ENCODE measurements at places on chromosomes 7 and 10. TPM values are rescaled to one million over a fixed set of nuclear protein-coding genes. Genes with fewer than 3 reads are reported as not detected.
A peak's percentile ranks its signal among the peaks of the same experiment; 100 is the strongest.

DNA sequence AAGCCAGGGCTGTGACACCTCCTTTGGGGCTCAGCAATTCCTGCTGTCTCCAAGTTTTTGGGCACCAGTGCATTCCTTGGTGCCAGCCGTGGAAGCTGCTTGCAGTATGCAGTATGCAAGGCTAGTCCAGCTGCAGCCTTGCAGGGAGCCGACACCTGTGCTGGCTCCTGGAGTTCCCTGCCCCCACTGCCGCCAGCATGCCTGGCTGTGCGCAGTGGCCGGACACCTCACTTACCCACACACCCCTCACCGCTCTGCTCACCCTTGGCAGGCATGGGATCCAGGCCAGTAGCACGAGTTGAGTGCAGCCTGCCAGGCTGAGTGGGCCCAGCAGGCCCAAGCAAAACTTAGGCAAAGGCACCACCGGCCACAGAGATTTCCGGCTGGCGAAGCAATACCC is 77.4 kb downstream of the SAMD9 start:
- no peak for DNase-seq
- H3K4me3 ChIP-seq, result no peak overlapping the region
- H3K4me1 ChIP-seq, result no peaks in the 10 kb centered on the region
- H3K27me3 ChIP-seq, result no peaks in the 10 kb centered on the region
- H3K27ac ChIP-seq, result no peak overlapping the region

DNA sequence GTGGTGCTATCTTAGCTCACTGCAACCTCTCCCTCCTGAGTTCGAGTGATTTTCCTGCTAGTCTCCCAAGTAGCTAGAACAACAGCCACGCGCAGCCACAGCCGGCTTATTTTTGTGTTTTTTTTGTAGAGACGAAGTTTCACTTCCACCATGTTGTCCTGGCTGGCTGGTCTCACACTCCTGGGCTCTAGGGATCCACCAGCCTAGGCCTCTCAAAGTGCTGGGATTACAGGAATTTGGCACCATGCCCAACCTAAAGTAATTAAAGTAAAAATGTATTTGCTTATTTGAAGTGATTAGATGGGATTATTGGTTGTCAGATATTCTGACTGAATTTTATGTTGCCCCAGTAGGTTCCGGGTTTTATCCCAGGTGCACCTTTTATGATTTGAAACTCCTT is 22.7 kb downstream of the LUC7L2 start:
- no peak overlapping the region for H3K27ac ChIP-seq
- peaks cover 94% of the 10 kb centered on the region for H3K36me3 ChIP-seq
- H3K4me3 ChIP-seq, result no peak overlapping the region
- H3K4me1 ChIP-seq, result no peaks in the 10 kb centered on the region

- no peaks in the 10 kb centered on the region for H3K4me1 ChIP-seq
- H3K27ac ChIP-seq, result no peak overlapping the region
- H3K27me3 ChIP-seq, result no peaks in the 10 kb centered on the region
- no peaks in the 10 kb centered on the region for H3K36me3 ChIP-seq
Observed at GRCh38 chr7:148290538-148290937, 300.0 kb upstream of the C7orf33 start.

- H3K4me3 ChIP-seq, result no peak overlapping the region
- H3K4me1 ChIP-seq, result no peaks in the 10 kb centered on the region
- no peaks in the 10 kb centered on the region for H3K27me3 ChIP-seq
Observed at GRCh38 chr10:17144757-17145156, 15.1 kb upstream of the CUBN start.

- no peak for DNase-seq
- H3K27ac ChIP-seq, result no peak overlapping the region
- no peaks in the 10 kb centered on the region for H3K36me3 ChIP-seq
- H3K4me1 ChIP-seq, result no peaks in the 10 kb centered on the region
Observed at GRCh38 chr7:147569116-147569913, 1021.3 kb upstream of the C7orf33 start.

- H3K27ac ChIP-seq, result peak overlapping the region; percentile 99
- no peaks in the 10 kb centered on the region for H3K27me3 ChIP-seq
- DNase-seq, result no peak
- peaks cover 23% of the 10 kb centered on the region for H3K4me1 ChIP-seq
Observed at GRCh38 chr10:68957654-68958053, 1.7 kb downstream of the DDX21 start.

GRCh38 chr7:116802746-116803152 is 59.6 kb upstream of the CAPZA2 start:
- DNase-seq, result no peak
- peak overlapping the region; percentile 86 for H3K27ac ChIP-seq
- H3K36me3 ChIP-seq, result peaks cover 3% of the 10 kb centered on the region
- no peaks in the 10 kb centered on the region for H3K27me3 ChIP-seq

DNA sequence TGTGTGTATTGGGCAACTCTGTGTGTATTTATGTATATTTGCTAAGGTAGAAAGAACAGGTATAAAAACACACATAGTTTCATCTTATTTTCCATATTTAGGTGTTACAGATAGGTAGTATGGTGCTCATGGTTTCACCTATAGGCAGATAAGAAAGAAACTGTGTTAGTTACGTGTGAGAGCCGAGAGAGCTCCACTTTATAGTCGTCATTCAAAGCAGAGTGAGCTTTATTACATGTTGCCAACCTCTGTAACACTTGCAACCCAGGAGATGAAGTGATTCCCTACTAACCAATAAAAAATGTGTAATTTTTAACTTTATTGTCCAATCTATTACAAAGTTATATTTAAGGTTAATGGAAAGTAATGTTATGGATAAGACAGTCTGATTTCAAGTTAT is 121.3 kb downstream of the AGMO start:
- no peaks in the 10 kb centered on the region for H3K4me1 ChIP-seq
- no peak overlapping the region for H3K4me3 ChIP-seq
- no peaks in the 10 kb centered on the region for H3K36me3 ChIP-seq

GRCh38 chr10:115903207-115903606 is 369.8 kb downstream of the GFRA1 start:
- H3K27ac ChIP-seq, result no peak overlapping the region
- no peak overlapping the region for H3K4me3 ChIP-seq
- no peaks in the 10 kb centered on the region for H3K36me3 ChIP-seq
- no peaks in the 10 kb centered on the region for H3K4me1 ChIP-seq
- H3K27me3 ChIP-seq, result no peaks in the 10 kb centered on the region
- no peak for DNase-seq

DNA sequence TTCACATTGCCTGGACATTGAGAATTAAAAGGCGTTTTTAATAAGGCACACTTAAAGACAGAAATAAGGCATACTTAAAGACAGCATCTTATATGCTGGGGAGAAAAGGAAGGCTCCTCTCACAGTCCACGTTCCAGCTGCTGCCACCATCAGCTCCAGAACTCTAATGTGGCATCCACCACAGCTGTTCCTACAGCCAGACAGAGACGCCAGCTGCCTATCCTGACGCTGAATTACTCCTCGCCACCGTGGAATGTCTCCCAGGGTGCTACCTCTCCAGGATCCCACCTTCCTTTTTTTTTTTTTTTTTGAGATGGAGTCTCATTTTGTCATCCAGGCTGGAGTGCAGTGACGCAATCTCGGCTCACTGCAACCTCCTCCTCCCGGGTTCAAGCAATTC is 30.8 kb downstream of the SLC37A3 start:
- no peaks in the 10 kb centered on the region for H3K4me1 ChIP-seq
- H3K36me3 ChIP-seq, result peaks cover 29% of the 10 kb centered on the region
- H3K27ac ChIP-seq, result no peak overlapping the region
- H3K4me3 ChIP-seq, result no peak overlapping the region

GRCh38 chr10:131889755-131890154 is 11.1 kb upstream of the PPP2R2D start:
- H3K27me3 ChIP-seq, result no peaks in the 10 kb centered on the region
- no peak overlapping the region for H3K27ac ChIP-seq
- DNase-seq, result no peak
- no peaks in the 10 kb centered on the region for H3K4me1 ChIP-seq
- no peak overlapping the region for H3K4me3 ChIP-seq

DNA sequence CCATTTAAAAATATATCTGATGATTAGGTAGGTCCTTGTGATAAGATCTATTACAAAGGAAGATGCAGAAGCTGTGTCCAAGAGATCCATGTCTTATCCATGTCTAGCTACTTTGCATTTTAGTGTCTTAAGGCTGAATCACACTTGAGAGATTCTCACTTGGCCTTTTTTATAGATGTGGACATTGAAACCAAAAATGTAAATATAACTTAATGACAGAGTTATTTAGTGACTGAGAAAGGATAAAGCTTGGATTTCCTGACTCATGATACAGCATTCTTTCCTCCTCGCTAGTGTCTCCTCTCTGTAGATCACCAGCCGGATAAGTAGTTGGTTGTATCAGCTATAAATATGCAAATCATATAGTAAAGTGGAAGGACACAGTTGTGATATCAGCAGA is 23.3 kb downstream of the INHBA start:
- no peak overlapping the region for H3K4me3 ChIP-seq
- no peaks in the 10 kb centered on the region for H3K4me1 ChIP-seq

DNA sequence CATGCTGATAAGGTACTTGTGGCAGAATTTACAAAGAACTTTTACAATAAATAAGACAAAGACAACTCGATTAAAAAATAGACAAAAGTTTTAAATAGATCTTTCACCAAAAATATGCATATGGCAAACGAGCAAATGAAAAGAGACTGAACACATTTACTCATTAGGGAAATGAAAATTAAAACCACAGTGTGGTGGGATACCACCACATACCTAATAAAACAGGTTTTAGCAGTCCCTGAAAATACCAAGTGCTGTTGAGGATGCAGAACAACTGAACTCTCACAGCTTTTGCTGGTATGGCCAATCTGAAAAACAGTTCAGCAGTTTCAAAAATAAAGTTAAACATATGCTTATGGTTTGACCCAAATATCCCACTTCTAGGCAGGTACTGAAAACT is 205.4 kb upstream of the ADO start:
- H3K27ac ChIP-seq, result no peak overlapping the region
- H3K27me3 ChIP-seq, result no peaks in the 10 kb centered on the region
- no peaks in the 10 kb centered on the region for H3K4me1 ChIP-seq

DNA sequence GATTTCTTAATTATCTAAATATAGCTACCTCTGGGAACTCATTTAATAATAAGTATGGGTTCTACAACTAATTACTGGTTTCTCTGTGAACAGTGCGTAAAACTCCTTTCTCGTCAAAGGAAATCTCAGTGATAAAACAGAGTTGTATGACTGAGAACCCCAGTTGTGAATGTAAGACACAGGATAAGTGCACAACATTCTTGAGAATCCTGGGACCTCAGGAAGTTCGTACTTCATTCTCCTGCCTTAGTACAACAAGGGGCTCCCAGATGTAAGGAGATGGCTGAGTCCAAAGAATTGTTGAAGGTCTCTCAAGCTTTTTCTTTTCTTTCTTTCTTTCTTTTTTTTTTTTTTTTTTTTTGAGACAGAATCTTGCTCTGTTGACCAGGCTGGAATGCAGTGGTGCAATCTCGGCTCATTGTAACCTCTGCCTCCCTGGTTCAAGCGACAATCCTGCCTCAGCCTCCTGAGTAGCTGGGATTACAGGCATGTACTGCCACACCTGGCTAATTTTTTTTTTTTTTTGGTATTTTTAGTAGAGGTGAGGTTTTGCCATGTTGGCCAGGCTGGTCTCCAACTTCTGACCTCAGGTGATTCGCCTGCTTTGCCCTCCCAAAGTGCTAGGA is 12.5 kb downstream of the DENND10 start:
- H3K4me1 ChIP-seq, result peaks cover 22% of the 10 kb centered on the region
- no peak overlapping the region for H3K4me3 ChIP-seq
- H3K27ac ChIP-seq, result no peak overlapping the region
- peaks cover 67% of the 10 kb centered on the region for H3K36me3 ChIP-seq
- H3K27me3 ChIP-seq, result no peaks in the 10 kb centered on the region

GRCh38 chr7:141649137-141649864 is 52.7 kb downstream of the DENND11 start:
- H3K4me1 ChIP-seq, result peaks cover 18% of the 10 kb centered on the region
- no peak overlapping the region for H3K4me3 ChIP-seq
- H3K27ac ChIP-seq, result peak overlapping the region; percentile 27
- no peaks in the 10 kb centered on the region for H3K36me3 ChIP-seq
- H3K27me3 ChIP-seq, result no peaks in the 10 kb centered on the region
- no peak for DNase-seq

DNA sequence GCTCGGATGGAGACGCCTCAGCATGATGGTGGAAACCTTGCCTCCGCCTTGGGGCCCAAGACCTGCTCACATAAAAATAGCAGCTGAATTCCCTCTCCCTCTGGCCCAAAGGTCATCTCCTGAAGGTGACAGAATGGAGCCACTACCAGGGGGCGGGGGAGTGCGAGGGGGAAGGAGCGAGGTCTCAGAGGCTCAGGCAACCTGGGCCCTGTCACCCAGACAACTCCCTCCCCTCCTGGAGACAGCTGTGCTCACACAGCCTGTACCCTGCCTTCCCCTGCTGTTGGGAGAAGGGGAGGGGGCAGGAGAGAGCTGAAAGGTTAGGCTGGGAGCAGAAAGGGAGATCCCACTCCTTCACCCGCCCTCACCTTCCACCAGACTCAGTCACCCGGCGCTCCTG is 173.0 kb upstream of the RHEB start:
- H3K36me3 ChIP-seq, result no peaks in the 10 kb centered on the region
- no peaks in the 10 kb centered on the region for H3K27me3 ChIP-seq
- H3K4me3 ChIP-seq, result no peak overlapping the region
- no peak overlapping the region for H3K27ac ChIP-seq

DNA sequence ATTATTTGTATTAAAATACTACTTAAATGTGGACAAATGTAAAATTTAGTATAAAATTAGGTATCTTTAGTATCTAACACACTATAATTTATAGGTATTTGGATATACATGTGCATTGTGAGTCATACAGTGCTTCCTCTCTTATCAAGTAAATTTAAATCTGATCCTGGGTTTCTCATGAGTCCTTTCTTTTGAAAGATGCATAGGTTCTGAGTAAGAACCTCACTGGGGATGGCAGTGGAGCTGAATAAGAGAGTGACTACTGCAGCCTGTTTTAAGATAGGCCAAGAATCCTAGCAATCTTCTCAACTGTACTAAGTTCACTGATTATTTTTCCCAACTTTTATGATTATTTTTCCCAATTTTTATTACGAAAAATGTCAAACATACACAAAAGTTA is 16.2 kb downstream of the CEP55 start:
- H3K4me3 ChIP-seq, result no peak overlapping the region
- no peaks in the 10 kb centered on the region for H3K4me1 ChIP-seq
- no peaks in the 10 kb centered on the region for H3K27me3 ChIP-seq
- no peak overlapping the region for H3K27ac ChIP-seq

DNA sequence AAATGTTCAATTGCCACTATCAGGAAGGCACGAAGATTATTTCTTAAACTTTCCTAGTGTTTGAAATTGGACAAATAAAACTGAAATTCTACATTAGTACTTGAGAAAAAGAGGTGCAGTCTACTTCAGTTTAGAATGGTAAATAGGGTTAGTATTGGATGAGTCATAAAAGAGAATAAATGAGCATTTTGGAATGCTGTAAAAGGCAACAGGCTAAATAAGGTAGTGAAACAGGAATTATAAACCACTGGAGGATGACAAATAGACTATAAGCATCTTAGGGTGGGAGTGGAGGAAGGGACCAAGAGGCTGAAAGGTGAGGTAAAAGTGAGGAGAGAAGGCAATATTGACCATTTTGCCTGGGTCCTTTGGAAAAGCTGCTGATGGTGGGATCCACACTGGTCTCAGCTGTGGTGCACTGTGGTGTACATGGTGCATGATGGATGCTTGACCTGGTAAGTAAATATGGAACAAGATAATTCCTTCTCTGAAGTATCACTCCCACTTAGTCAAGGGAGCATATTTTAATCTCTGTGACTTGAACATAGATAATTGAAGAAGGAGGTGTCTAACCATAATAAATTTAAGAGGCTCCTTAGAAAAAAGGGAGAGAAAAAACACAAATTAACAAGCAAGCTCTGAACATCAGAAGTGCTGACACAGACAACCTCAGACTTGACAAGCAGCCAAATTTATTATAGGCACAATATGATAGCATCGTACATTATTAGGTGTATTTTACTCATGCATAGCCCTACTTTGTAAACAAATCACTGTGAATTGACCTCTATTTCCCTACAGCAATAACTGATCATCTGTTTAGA is 76.4 kb upstream of the SCIN start:
- H3K4me1 ChIP-seq, result no peaks in the 10 kb centered on the region
- H3K4me3 ChIP-seq, result no peak overlapping the region
- H3K36me3 ChIP-seq, result no peaks in the 10 kb centered on the region

PDCD4 gene
- polyA plus RNA-seq, result 7.6 TPM

PDZD7 gene
- 0.30 TPM for polyA plus RNA-seq

Data from psoas muscle (tissue), 8 donors.